ENCODE measurements at places on chromosomes 7 and 10.

- no peak for DNase-seq
These were observed 10.6 kb upstream of the OPTN start for GRCh38 chr10:13089345-13089744.

DNA sequence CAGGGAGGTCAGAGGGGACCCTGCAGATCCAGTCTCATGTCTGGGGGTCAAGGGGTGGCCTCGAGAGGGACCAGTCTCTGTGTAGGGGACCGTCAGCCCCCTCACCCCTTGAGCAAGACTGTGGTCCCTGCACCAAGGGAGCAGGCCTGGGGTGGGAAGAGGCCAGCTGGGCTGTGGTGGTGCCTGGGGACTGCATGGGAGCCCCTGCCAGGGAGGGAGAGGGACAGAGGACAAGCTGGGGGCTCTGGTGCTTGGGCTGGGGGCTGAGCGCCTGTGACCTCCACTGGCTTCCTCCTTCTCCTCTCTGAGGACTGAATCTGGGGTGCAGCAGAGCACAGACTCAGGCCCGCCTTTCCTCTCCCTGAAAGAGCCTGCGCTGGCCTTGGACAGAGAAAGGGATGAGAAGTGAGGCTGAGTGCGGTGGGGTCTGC, 771 bp upstream of the PILRB start:
- DNase-seq = no peak

GRCh38 chr7:16491148-16491547, 25.6 kb upstream of the SOSTDC1 start:
- no peak for DNase-seq

DNA sequence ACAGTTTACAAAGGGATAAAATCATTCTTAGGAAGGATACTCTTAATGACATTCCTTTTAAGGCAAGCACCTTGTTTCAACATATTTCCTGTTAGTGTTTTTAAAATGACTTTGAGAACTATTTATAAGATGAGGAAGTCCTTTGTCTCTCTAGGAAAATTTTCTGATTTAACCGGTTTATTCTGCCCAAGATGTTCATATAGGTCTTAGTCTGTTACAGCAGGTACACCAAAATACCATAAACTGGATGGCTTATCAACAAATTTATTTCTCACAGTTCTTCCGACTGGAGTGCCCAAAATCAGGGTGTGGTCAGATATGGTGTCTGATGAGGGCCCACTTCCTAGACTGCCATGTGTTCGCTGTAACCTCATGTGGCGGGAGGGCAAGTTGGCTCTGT, 77.9 kb downstream of the GSAP start:
- DNase-seq = no peak

GRCh38 chr10:79124066-79124465, 55.3 kb downstream of the ZMIZ1 start:
- DNase-seq = no peak

DNA sequence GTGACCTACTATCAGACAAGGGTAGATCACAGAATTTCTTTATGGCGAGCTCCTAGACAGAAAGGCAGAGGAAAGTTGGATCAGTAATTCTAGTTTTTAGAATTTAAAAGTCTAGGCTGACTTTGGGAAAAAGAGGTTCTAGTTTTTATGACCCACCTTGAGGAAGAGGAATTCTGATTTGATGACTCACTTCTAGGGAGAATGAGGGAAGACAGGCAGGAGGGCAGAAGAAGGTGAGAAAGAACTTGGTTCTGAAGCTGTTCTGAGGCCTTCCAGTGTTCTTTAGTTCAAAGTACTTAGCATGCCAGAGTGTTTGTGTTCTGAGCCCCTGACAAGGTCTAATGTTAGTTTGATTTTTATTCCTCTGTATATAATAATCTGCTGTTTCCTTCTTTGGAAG, 97.2 kb downstream of the PODXL start:
- no peak for DNase-seq
